ENCODE measurements at places on chromosomes 4 and X.

GRCh38 chr4:57303012-57303751 is 193.0 kb upstream of the IGFBP7 start:
- DNase-seq: no peak

GRCh38 chrX:12497832-12498591 is 293.2 kb upstream of the PRPS2 start:
- DNase-seq: no peak

- no peak for DNase-seq
These were observed 28.4 kb downstream of the DDX60L start for GRCh38 chr4:168451744-168452390.

DNA sequence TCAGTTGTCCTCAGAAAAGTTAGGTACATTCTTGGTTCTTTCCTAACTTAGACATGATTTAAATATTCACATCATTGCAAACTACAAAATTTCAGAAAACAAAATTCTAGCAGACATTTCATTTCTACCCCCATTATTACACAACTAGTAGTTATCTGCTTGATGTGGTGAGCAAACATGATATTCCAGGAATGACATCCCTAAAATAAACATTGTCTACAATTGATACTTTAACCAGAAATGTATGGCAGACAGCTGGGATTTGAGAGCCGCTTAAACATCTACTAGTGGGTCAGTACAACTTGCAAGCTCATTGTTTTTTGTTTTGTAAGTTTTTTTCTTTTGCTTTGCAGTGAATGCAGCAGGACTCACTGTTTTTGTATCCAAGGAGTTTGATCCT is 32.1 kb upstream of the AMBN start:
- DNase-seq: no peak

DNA sequence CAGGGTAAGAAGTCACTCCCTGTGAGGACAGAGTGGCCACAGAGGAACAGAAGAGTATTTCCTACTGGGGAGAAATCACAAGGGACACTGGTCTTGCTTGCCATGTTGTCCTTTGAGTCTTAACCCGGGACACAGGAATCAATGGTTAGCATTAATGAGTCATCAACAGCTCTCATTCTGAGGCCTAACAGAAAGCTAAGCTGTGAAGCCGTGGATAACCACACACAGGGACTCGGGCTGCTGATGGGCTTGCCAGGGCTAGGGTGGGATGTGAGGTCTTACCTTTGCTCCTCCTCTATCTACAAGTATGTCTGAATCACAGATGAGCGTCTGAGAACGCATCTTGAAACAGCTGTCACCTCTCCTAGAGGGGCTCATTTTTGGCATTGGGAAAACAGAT is 22.2 kb downstream of the HELT start:
- DNase-seq: no peak

DNA sequence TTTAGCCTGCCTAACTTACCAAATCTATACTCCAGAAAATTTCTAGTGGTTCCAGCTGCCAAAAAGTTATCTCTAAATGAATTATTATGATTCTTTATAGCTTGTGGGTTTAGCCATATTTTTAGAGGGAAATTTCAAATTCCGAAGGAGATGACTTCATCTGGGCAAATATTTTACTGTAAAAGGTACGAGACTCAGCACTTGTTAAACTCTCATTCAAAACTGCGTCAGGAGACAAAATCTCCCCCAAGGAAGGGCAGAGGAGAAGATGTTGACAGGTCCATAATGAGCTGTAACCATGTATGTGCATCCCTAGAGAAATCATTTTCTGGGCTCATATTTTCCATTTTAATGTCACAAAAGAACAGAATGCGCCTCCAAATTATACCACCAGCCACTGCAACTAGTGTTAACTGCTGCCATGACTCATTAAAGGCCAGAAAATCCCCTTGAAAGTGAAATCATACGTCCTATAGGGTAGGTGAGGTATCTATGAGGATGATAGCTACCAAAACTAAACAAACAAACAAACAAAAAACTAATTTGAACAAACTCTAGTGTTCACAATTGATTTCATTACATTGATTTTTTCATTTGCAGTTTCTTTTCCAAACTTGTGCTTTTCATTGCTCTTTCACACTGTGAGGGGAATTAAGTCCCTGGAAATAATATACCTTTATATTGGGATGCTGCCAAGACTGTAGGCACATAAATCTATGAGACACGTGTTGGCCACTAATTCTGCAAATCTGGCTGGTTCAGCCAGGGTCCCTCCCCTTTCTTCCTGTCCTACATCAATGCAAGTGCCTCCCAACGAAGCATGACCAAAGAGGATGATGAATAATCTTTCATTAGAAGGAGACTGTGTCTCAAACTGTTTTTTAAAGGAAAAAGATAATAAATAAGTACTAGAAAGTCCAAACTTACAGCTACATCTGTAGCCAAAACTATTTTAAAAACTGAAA is 85.8 kb downstream of the ARHGAP6 start:
- DNase-seq: no peak

DNA sequence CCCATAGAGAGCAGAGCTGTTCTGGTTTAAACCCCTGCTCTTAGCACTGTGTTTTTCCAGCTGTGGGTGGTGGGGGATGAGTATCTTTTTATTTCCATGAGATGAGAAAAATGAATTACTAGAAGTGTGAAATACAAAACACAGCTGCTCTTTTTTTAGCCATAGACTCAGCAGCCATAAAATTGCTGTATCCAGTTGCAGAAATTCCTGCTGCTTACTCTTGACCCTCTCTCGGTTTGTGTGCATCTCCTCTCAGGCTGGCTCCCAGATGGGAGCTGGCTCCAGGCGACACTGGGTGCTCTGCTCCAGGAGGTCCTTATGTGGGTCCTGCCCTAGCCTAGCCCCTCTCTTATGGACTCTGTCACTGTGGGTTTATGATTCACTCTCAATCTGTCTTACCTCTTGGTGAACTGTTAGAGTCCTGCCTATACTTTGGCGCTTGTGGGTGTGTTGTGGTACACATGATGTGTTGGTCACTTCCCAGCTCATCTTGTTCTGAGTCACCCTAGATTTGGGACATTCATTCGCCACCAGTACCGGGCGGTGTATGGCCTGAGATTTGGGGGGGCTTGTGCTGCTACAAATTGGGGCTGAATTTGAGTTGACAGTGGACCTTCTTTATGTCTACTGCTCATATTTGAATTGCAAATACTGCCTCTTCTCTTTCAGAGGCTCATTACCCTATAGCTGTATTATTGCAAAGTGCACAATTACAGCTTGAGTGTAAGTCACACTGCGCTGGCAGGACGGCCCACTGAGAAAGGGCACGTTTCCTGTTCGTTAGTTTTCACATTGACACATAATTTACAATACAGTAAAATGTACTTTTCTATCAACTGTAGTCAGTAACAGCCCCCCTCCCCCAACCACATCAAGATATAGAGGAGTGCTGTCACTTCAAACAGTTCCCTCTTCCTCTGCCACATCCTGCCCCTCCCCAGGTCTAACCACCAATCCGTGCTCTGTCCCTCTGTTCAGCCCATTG is 46.9 kb upstream of the MSANTD1 start:
- DNase-seq: peak; percentile 31

GRCh38 chrX:45849261-45849862 is 648.7 kb upstream of the DIPK2B start:
- DNase-seq: no peak

- no peak for DNase-seq
These were observed 648.4 kb upstream of the HTR2C start for GRCh38 chrX:113935518-113935917.

- no peak for DNase-seq
These were observed 60.9 kb upstream of the ENPEP start for GRCh38 chr4:110415041-110415440.

- no peak for DNase-seq
These were observed 85.0 kb downstream of the HPGD start for GRCh38 chr4:174437324-174437723.

- no peak for DNase-seq
These were observed 270.6 kb downstream of the RCHY1 start for GRCh38 chr4:75243570-75243969.

GRCh38 chrX:41085512-41085877 is 250 bp downstream of the USP9X start:
- peak; percentile 47 for DNase-seq

DNA sequence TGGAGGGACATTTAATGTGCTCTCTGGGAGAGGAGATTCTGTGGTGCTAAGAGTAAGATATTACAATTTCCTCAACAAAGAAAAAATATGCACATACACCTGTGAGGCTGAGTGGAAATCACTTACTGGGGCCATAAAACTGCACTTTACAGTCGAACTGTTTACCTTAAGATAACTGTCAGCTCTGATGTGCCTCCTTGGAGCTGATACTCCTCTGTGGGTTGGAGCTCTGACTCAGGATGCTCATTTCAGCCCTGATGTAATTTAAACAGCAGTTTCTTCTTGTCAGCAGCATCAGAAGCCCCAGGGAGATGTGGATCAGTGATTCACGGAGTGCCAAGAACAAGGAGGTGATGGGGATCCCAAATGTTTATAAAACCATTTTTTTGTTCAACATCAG is 241.9 kb upstream of the SFRP2 start:
- DNase-seq: no peak

- DNase-seq: no peak
These were observed 153.3 kb downstream of the LDB2 start for GRCh38 chr4:16745009-16745635.

DNA sequence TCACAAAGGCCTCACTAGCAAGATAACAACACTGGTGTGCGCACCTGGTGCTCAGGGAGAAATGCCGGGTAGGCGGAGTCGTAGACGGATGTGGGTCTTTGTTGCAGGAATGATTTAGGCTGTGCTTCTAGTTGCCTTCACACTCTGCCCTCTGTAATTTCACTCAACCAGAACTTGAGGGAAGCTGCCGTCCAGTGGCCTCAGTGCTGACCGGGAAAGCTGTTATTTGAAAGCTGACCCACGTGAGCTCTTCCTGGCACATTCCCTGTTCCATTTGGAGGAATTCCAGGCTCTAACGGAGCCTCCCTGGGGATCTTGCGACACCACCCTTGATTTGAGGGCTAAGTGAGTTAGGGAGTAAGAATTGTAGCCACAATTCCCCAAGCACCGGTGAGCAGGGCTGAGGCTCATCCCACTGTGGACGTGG is 15.9 kb downstream of the SH3TC1 start:
- no peak for DNase-seq

- no peak for DNase-seq
These were observed 223.9 kb downstream of the CAMK2D start for GRCh38 chr4:113537628-113538027.

GRCh38 chr4:173301518-173302201 is 32.5 kb downstream of the HMGB2 start:
- no peak for DNase-seq

All from stimulated activated CD8-positive, alpha-beta memory T cell treated with anti-CD3 and anti-CD28 coated beads, Interleukin-4, amount 100 ng/mL, for 4 hours (primary cell).